ENCODE measurements at places on chromosomes 6 and 20. TPM values are rescaled to one million over a fixed set of nuclear protein-coding genes. Genes with fewer than 3 reads are reported as not detected.

SAMD5 gene
- total RNA-seq = 17.0 TPM

BTN2A1 gene
- 11.5 TPM for total RNA-seq

RNGTT gene
- total RNA-seq = 23.6 TPM

SALL4 gene
- 12.6 TPM for total RNA-seq

SIRPB2 gene
- 0.36 TPM for total RNA-seq

EFCAB8 gene
- total RNA-seq = 0.87 TPM

LY6G5C gene
- total RNA-seq = 1.6 TPM

THBS2 gene
- total RNA-seq = 3.3 TPM

SLA2 gene
- total RNA-seq = 0.28 TPM

ARMH2 gene
- not detected for total RNA-seq

SAMHD1 gene
- 72.2 TPM for total RNA-seq

MUC22 gene
- not detected for total RNA-seq

Data from prostate gland (tissue), 2 donors.